ENCODE measurements at places on chromosomes 12 and 14. TPM values are rescaled to one million over a fixed set of nuclear protein-coding genes. Genes with fewer than 3 reads are reported as not detected.

The CCDC88C gene
- total RNA-seq: 11.4 TPM

The TSPAN19 gene
- 0.63 TPM for total RNA-seq

The FITM1 gene
- total RNA-seq: not detected

GRCh38 chr12:6363330-6364043, 11.9 kb downstream of the SCNN1A start:
- H3K27ac ChIP-seq: peak overlapping the region; percentile 67
- peak; percentile 61 for DNase-seq
- H3K4me1 ChIP-seq: peaks cover 28% of the 10 kb centered on the region
- peak overlapping the region; percentile 63 for H3K4me3 ChIP-seq
- no peaks in the 10 kb centered on the region for H3K27me3 ChIP-seq

DNA sequence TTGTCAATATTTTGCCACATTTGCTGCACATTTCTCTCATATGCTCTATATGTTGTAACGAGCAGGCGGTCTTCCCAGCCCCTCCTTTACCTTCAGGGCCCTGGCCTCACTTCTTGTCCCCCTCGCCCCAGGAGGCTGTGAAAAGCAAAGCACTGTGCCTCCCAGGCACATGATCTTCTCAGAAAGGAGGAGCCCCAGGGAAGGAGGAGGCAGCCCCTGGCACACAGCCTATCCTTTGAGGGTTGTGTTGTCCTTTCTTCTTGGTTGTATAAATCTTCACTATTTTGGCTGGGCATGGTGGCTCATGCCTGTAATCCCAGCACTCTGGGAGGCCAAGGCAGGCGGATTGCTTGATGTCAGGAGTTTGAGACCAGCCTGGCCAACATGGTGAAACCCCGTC, 77.0 kb downstream of the PPP2R5C start:
- no peak overlapping the region for H3K4me3 ChIP-seq
- no peaks in the 10 kb centered on the region for H3K27me3 ChIP-seq
- peaks cover 14% of the 10 kb centered on the region for H3K36me3 ChIP-seq

GRCh38 chr14:63361790-63362189, 43.1 kb upstream of the GPHB5 start:
- no peak overlapping the region for H3K27ac ChIP-seq
- no peak for DNase-seq
- H3K36me3 ChIP-seq: no peaks in the 10 kb centered on the region

GRCh38 chr12:124745891-124746570, 117.6 kb downstream of the SCARB1 start:
- H3K27me3 ChIP-seq: no peaks in the 10 kb centered on the region
- H3K36me3 ChIP-seq: no peaks in the 10 kb centered on the region
- DNase-seq: peak; percentile 91
- peaks cover 30% of the 10 kb centered on the region for H3K4me1 ChIP-seq

DNA sequence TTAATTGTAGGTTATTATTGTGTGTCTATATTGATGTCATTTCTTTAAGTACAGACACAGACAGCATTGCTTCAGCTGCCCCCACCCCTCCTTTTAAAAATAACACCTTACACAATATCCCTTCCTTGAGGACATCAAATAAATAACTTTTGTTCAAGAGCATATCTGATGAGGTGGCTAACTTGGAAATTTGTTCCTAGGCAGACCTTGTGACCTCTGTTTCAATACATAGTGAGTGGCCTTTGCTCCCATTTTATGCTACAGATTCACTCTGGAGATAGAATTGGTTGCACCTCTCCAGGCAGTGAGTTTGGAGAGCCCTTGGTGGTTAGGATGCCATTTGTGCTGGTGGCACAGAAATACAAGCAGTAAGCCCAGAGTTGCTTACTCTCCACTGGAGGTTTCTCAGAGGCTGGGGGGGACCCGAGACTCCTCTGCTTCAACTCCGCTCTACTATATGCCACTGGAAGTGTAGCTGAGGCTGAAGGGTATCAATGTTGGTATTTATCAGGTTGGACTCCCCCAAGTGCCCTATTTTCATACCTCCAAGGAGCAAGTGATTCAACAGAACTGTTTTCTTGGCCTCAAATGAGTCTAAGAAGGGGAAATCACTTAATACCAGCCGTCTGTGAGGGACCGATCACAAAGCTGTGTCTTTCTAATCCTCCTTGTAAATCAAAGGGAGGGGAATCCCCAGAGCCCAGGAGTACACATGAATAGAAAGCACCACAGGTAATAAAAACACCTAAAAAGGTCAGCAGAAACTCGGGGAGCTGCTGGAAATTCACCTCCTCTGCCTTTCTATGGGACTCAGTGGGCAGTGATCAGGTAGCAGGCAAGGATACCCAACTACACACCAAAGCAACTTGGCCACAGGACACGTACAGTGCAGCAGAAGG, 463.1 kb downstream of the RAD51B start:
- no peak for DNase-seq
- peaks cover 14% of the 10 kb centered on the region for H3K4me1 ChIP-seq
- no peak overlapping the region for H3K27ac ChIP-seq

- H3K36me3 ChIP-seq: no peaks in the 10 kb centered on the region
- peaks cover 7% of the 10 kb centered on the region for H3K4me1 ChIP-seq
- no peak overlapping the region for H3K27ac ChIP-seq
- no peaks in the 10 kb centered on the region for H3K27me3 ChIP-seq
- no peak overlapping the region for H3K4me3 ChIP-seq
Measured at GRCh38 chr14:39447175-39447661, 15.0 kb upstream of the FBXO33 start.
